ENCODE measurements at places on chromosomes 7 and 10.

DNA sequence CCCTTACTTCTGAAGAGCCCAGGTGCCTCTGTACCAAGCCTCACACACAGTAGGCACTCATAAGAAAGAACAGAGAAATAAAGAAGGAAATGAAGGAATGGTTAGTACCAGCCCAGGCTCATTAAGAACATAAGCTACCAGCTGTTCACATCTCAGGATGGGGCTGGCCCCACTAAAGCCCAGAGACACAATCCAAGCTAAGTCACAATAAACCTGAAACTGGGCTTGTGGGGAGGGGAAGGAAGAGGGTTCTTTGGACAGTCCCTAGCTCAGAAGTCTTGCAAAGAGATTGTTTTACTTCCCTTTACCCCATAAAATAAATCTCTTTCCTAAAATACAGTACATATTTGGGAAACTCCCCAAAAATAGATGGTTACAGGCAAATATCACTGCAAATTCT, 24.3 kb downstream of the FBXW4 start:
- DNase-seq, result no peak

- DNase-seq, result peak; percentile 48
Observed at GRCh38 chr7:93245525-93246432, 13.6 kb downstream of the VPS50 start.

DNA sequence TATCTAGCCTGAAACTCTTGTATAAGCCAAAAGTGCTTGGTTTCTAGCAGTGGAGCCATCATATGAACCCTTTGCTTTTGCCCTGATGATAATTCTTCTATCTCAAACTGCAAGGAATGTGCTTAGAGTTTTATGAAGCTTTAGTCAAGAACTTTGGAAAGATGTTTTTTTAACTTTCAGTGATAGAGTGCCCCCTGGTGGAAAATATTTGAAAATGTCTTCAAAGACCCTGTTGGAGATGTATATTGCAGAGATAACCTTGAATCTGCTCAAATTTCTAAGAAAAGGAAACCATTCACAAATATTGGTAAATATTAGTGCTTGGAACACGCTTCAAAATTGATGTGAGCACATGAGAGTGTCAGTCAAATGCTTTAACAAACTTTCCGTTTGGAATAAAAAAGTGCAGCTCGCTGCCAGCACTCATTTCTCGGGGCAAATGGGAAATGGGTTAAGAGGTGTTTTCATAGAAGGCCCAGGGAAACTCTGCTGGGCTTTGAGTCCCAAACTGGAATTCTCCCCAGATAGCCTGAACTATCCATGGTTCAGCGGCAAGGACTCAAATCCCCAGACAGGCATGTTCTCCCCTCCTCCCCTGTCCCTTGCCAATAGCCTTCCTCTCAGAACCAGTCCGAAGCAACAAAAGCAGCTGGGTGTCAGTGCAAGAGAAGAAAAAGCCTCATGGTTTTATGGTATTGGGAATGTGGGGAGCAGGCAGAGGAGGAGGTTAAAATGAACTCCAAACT, 129.3 kb downstream of the MYOF start:
- peak; percentile 72 for DNase-seq

DNA sequence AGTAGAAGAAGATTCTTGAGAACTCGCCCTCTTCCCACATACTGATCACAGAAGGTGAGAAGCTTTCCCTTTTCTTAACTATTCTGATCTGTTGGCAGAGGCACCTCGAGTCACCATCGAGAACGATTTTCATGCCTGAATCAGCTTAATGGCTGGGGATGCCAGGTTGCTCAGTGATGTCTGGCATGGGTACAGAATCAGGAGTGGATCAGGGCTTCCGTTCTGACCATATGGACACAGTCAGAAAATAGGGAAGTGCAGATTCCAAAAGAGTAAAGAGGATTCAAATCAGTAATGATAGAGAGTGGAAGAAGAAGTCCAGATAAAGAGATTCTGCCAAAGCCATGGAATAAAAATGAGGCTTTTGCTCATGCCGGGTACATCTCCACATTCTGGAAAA, 52.0 kb upstream of the GRB10 start:
- DNase-seq, result no peak

DNA sequence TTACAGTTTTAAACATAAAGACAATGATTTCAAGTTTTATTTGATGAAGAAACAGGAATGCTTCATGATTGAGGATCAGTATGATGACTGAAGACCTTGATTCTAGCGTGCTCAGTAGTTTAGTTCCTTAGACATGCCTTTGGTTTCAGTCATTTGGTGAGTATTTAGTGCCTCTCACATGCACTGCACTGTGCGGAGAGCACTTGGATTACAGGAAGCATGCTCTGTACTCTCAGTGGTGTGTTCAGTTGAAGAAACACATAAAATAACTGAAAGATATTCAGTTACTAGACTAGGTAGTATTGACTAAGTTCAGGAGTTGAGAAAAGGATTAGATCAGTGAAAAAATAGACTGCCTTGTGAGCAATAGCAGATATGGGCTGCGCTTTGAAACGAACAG, 25.5 kb downstream of the RBM17 start:
- DNase-seq, result peak; percentile 57

- DNase-seq, result no peak
Observed at GRCh38 chr10:63099734-63100133, 33.4 kb upstream of the NRBF2 start.

DNA sequence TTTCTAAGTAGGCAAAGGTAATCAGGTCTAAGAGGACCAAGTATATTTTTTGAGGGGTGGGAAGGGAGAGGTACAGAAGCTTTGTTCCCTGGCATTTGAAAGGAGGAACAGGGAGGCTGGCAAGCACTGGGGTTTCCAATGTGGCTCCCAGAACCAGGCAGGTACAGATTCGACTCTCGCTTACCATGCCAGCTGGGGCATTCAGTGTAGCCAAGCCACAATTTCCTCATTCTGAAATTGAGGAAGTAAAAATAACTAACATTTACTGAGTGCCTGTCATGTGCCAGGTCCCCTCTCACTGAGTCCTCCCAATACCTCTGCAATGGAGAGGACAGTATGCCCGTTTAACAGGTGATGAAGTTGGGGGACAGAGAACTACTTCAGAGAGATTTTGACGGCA, 45.9 kb upstream of the BET1 start:
- DNase-seq, result no peak

All from EH (cell line).